ENCODE measurements at places on chromosomes 12 and 14.

GRCh38 chr12:101642115-101643067 is 47.6 kb downstream of the MYBPC1 start:
- DNase-seq = no peak

DNA sequence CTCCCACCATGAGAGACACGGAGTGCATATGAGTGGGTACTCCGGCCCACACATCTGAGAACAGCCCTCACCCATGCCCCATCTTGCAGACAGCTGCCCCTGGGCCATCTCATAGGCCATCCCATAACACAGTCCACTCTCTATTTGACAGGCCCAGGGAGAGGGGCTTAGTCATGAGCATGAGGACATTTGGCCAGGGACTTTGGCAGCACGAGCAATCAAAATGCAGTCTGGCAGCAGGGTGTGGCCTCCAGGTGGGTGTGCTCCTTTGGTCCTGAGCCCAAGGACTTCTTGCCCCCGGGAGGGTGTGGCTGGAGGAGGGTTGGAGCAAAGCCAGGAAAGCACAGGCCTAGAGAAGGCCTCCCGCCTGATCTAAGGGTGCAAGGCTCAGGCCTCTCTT is 25.6 kb downstream of the EMP1 start:
- no peak for DNase-seq

DNA sequence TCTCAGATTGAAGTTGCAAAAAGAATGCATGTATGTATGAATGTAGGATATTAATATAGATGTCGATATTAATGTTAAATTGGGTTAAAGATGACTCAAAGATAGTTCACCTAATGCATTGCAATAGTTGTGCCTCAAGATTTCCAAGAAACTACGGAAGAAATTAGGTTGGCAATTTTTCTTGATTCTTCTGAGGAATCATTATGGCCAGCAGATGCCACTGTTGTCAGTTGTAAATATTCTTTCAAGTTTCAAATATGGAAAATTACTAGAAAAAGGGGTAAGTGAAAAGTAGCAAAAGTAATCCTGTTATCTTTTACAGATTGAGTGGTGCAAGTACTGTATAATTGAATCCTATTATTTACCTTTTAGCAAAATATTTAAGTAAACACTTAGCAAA is 202.1 kb downstream of the ADAMTS20 start:
- no peak for DNase-seq

GRCh38 chr14:58782011-58782410 is 144.2 kb downstream of the DACT1 start:
- DNase-seq = no peak
